Caco-2 (cell line): ENCODE measurements at places on chromosomes 1 and 21.

DNA sequence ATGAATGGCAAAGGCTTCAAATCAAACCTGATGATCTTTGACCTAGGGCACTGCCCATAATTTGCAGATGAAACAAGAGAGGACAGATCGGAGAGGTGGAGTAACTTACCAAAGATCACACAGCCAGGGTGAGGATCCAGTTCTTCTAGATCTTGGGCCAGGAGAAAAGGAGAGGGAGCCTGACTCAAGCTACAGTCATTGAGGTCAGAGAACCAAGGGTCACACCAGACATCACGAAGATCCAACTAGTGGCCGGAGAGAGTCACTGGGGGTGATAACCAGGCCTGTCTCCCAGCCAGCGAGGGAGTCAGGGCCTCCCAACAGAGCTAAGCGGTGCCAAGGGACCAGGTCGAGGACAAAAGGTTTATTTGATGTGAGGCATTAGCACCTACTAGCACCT lies 115.0 kb downstream of the RIPK4 start:
- H3K36me3 ChIP-seq = no peaks in the 10 kb centered on the region
- no peak overlapping the region for H3K4me3 ChIP-seq
- no peak overlapping the region for H3K27ac ChIP-seq
- no peaks in the 10 kb centered on the region for H3K27me3 ChIP-seq
- H3K4me1 ChIP-seq = peaks cover 16% of the 10 kb centered on the region

- no peaks in the 10 kb centered on the region for H3K27me3 ChIP-seq
- H3K4me3 ChIP-seq = no peak overlapping the region
- no peak overlapping the region for H3K27ac ChIP-seq
- no peak for DNase-seq
- no peaks in the 10 kb centered on the region for H3K36me3 ChIP-seq
Measured at GRCh38 chr1:53439337-53440207, 19.6 kb upstream of the DMRTB1 start.

GRCh38 chr21:44764319-44765230 lies 37.0 kb downstream of the UBE2G2 start:
- H3K27ac ChIP-seq = no peak overlapping the region
- no peak for DNase-seq
- no peak overlapping the region for H3K4me3 ChIP-seq
- peaks cover 7% of the 10 kb centered on the region for H3K4me1 ChIP-seq

GRCh38 chr1:205071028-205071409 lies 13.2 kb downstream of the TMEM81 start:
- no peak overlapping the region for H3K4me3 ChIP-seq
- H3K27me3 ChIP-seq = no peaks in the 10 kb centered on the region
- H3K4me1 ChIP-seq = no peaks in the 10 kb centered on the region
- DNase-seq = no peak
- no peaks in the 10 kb centered on the region for H3K36me3 ChIP-seq
- no peak overlapping the region for H3K27ac ChIP-seq

- H3K27ac ChIP-seq = no peak overlapping the region
- no peak for DNase-seq
- H3K27me3 ChIP-seq = no peaks in the 10 kb centered on the region
- no peak overlapping the region for H3K4me3 ChIP-seq
- no peaks in the 10 kb centered on the region for H3K36me3 ChIP-seq
Measured at GRCh38 chr1:220818421-220819173, 31.9 kb downstream of the MTARC1 start.

DNA sequence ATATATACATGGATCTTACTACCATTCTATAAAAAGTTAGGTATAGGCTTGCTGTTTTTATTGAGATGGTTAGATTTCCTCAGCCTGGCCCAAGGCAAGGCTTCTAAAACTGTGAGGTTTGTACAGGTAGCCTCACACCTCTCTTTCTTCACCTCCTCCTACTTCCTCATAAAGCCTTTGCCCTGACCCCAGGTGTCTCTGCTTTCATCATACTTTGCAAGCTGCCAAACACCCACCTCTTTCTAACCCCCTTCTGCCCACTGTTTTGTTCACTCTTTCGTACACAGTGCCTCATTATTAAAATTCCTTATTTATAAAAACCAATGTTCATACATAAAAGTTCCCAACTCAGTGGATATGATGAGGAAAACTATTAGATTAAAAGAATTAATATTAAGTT lies 31.4 kb upstream of the SOAT1 start:
- no peak overlapping the region for H3K27ac ChIP-seq
- DNase-seq = no peak
- no peaks in the 10 kb centered on the region for H3K27me3 ChIP-seq
- H3K4me1 ChIP-seq = no peaks in the 10 kb centered on the region
- no peak overlapping the region for H3K4me3 ChIP-seq
- H3K36me3 ChIP-seq = no peaks in the 10 kb centered on the region

GRCh38 chr1:156920233-156921052 lies at the start of gene LRRC71:
TSS of gene LRRC71 (plus strand) at chr1:156920632. CDS start at chr1:156920804, 172 bp downstream.
- H3K36me3 ChIP-seq = no peaks in the 10 kb centered on the region
- no peak within 1 kb of the TSS for H3K4me3 ChIP-seq
- H3K27me3 ChIP-seq = peaks cover 5% of the 10 kb centered on the region; the same call in 1 of the 2 replicates
- H3K4me1 ChIP-seq = peaks cover 4% of the 10 kb centered on the region; the same call in 1 of the 2 replicates
